ENCODE measurements at places on chromosomes 13 and 19. TPM values are rescaled to one million over a fixed set of nuclear protein-coding genes. Genes with fewer than 3 reads are reported as not detected.

The GRIN2D gene
- total RNA-seq = 0.35 TPM

The LRG1 gene
- 24.4 TPM for total RNA-seq

The CD79A gene
- 3.5 TPM for total RNA-seq

DNA sequence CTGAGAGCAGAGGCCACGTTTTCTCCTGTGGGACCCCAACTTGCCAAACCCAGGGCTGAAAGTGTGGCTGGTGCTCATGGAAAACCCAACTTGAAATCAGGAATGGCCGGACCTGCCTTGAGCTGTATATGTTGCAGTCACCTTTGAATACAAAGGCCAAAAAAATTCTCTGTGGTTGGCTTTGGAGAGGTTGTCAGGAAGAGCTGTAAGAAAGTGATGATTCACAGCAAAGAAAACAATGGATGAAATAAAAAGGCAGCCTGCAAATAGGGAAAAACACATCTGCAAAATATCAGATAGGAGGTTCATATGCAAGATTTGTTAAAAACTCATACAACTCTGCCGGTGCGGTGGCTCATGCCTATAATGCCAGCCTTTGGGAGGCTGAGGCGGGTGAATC, 715.8 kb downstream of the UQCRFS1 start:
- no peak for DNase-seq

GRCh38 chr13:51380269-51380668, 40.8 kb downstream of the SERPINE3 start:
- DNase-seq = no peak

- no peak for DNase-seq
These were observed 183.5 kb upstream of the TSC22D1 start for GRCh38 chr13:44759384-44760360.

DNA sequence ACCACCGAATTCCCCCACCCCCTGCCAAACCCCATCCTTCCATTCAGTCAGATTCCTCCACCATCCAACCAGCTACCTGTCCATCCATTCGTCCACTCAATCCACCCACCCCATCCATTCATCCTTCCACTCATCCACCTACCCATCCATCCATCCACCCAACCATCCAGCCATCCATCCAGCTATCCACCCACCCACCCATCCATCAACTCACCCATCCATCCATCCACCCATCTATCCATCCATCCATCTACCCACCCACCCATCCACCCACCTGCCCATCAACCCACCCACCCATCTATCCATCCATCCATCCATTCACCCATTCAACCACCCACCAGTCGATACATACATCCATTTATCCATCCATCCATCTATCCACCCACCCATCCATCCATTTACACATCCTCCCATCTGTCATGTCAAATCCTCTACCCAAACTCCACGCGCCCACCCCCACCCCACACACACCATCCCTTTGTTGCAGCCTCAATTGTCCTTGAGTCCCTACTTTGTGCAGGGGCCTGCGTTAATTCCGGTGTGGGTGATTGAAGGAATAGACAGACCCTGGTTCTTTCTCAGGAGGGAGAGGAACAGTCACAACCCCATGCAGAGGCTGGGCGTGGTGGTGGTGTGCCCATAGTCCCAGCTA, 5.3 kb upstream of the SLC5A5 start:
- no peak for DNase-seq

DNA sequence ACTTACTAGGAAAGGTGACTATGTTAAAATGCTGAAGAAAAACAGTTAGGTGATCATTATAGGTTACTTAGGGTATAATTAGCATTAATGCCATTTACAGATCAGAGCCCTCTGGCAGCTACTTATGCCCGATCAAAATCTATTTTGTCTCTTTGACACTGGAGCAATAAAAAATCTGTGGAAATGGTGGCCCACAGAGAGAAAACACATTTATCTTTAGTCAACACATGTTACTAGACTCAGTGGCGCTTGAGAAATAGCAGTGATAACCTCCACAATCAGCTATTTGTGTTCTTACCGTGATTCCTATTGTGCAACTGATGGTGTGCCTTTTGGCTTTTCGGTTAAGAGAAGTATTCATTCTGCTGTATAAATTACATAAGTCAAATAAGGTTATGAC, 1519.6 kb downstream of the PCDH9 start:
- no peak for DNase-seq

The ZNF90 gene
- total RNA-seq = 3.4 TPM

- no peak for DNase-seq
These were observed 61.1 kb upstream of the GPR12 start for GRCh38 chr13:26821672-26822071.

The C19orf12 gene
- 15.3 TPM for total RNA-seq

The ARHGAP45 gene
- 37.9 TPM for total RNA-seq

DNA sequence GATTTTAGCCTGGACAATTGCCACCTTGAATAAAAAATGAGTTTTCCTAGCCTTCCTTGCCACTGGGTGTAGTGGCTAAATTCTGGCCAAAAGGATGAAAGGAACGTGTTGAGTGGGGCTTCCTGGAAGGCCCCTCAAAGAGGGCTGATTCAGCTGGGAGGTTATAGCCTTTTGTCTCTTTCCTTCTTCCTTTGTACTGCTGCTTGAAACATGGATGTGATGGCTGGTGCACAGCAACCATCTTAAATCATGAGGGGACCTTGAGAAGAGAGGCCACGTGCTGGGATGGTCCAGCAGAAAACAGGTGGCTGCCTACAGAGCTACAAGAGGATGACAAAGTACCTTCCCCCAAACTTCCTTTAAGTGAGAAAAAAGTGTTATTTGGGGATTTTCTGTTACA, 40.0 kb upstream of the GJB6 start:
- DNase-seq = no peak

- DNase-seq = no peak
These were observed 679 bp upstream of the CDADC1 start for GRCh38 chr13:49246850-49247642.

The CGB8 gene
- not detected for total RNA-seq

The PALM3 gene
- total RNA-seq = 0.37 TPM

- no peak for DNase-seq
These were observed 384.5 kb downstream of the MTUS2 start for GRCh38 chr13:29204651-29205050.

The ASPDH gene
- not detected for total RNA-seq

- no peak for DNase-seq
These were observed 468 bp upstream of the SERTM1 start for GRCh38 chr13:36673352-36673751.

The CD177 gene
- 320 TPM for total RNA-seq

DNA sequence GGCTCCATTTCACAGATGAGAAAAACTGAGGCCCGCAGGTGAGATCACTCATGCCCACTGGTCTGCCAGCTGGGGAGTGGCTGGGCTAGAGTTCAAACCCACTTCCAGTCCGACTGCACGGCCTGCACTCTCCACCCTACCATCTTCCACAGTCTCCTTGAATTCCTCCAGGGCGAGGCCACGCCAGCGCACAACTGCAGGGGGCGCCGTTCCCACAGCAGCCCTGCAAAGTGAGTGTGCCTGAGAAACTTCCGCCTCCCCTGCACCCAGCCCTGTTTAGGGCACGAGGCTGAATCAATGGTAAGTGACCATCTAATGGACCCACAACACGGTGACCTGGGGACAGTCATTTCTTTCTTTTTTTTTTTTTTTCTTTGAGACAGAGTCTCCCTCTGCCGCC, 829 bp upstream of the ATCAY start:
- DNase-seq = no peak

The PLPPR3 gene
- not detected for total RNA-seq

The CABP5 gene
- total RNA-seq = not detected

DNA sequence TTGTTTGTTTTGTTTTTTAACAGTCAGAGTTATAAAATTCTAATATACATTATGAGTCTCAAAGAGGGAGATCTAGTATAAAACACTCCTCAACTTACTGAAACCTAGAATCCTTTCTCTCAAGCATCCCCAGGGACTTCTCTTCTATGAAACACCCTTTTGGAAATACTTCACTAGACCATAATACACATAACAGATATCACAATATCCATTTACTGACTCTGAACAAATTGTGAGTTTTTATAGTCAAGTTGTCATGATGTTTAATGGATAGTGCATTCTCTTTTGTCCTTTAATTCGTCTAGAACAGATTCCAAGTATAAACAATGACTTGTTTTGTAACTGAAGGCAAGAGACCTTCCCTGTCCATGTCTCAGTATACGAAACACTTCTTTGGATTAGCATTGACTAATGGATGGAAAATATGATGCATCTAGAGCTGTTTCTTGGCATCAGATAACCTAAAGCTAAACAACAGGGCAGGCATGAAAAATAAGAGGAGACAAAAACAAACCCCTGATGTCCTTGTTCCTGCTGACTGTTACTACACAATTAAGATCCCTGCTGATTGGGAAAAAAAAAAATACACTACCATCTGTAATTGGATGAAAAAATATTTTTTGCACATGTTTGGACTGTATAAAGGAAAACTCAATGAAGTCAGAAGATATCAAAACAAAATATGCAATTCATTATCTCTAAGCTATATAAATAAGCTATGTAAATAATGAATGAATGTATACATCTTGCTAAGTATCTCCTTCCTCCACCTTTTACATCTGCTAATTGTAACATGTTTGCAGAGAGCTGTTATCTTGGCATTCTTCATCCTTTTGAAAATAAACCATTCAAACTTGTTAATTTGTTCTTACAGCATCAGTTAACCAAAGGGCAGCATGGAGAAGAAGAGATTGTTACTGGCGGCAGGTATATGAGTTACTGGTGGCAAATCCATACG, 214.2 kb downstream of the LACC1 start:
- no peak for DNase-seq

The ZNF790 gene
- total RNA-seq = 3.1 TPM

The CPB2 gene
- 0.40 TPM for total RNA-seq

GRCh38 chr19:5865772-5866171, 4.6 kb downstream of the FUT5 start:
- no peak for DNase-seq

The ZNF584 gene
- 5.9 TPM for total RNA-seq

DNA sequence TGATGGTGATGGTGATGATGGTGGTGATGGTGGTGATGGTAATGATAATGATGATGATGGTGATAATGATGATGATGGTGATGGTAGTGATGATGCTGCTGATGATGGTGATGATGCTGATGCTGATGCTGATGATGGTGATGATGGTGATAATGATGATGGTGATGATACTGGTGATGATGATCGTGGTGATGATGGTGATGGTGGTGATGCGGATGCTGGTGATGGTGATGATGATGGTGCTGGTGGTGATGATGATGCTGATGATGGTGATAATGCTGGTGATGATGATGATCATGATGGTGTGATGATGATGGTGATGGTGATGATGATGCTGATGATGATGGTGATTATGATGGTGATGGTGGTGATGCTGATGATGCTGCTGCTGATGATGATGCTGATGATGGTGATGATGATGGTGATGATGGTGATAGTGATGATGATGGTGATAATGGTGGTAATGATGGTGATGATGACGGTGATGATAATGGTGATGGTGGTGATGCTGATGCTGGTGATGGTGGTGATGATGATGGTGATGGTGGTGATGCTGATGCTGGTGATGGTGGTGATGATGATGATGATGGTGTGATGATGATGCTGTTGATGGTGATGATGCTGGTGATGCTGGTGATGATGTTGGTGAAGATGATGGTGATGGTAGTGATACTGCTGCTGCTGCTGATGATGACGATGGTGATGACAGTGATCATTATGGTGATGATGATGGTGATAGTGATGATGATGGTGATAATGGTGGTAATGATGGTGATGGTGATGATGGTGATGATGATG, 62.8 kb downstream of the ZNF536 start:
- no peak for DNase-seq

GRCh38 chr13:92896842-92897241, 329.8 kb upstream of the GPC6 start:
- DNase-seq = no peak

DNA sequence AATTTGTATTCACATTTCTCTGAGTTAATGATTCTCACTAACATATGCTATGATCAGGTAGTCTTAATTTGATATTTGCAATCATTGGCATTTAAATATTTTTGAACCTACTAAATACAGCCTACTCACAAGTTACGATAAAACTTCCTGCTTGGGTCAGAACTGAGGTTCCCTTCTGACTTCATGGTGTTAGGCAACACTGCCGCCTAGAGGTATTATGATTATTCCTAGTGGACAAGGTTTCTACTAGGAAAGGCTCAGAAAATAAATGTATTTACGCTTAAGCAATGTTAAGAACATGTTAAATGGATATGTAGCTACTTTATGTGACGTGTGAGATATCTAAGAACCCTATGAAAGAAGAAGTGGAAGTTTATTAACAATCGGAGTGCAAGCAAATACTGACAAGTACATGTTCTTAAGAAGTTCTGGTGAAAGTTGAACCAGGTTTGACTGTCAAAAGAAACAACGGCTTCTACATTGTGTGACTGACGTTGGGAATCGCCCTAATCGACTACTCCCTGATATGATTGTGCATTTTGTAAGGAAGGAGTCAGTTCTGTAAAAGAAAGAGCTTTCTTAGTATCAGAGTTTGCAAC, 1395.8 kb downstream of the SLITRK5 start:
- DNase-seq = peak; percentile 39

DNA sequence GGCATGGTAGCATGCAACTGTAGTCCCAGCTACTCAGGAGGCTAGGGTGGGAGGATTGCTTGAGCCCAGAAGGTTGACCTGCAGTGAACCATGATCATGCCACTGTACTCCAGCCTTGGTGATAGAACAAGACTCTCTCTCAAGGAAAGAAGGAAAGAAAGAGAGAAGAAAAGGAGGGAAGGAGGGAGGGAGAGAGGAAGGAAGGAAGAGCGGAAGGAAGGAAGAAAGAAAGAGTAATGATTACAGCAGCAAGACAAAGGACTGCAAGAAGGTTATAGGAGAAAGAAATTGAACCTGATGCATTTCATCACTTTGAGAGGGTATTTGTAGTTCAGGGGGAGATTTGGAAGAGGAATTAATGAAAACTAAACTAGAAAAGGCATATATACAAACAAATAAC, 155.7 kb downstream of the LACC1 start:
- no peak for DNase-seq

DNA sequence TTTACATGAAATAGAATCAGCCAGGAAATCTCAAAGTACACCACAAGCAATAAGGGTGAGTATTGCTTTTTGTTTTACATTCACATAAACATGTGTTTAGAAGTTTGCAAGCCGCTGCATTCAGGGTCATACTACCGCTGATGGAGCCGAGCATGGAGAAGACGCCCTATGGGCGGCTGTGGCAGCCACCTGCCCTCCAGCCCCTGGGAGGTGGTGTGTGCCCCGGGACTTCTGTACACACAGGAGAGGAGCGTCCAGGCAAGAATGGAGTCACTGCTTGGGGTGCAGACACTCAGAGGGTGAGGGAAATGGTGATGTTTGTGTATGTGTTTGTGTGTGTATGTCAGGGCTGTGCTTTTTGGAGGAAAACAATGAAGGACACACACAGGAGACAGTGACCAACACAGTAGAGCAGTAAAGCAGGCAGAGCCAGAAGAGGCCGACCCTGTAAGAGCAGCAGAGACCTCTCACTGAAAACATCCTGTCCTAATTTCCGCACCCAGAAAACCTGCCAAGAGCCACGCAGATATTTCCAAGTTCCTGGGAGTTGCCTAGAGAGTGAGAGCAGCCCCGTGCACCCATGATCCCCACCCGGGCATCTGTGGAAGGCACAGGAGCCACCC, 108.1 kb upstream of the GJB6 start:
- no peak for DNase-seq

GRCh38 chr13:30294004-30294403, 13.3 kb downstream of the KATNAL1 start:
- no peak for DNase-seq

- no peak for DNase-seq
These were observed 29.9 kb downstream of the KCTD15 start for GRCh38 chr19:33826521-33826920.
